ENCODE measurements at places on chromosomes 1 and 21. TPM values are rescaled to one million over a fixed set of nuclear protein-coding genes. Genes with fewer than 3 reads are reported as not detected.

Gene SLC6A17
- not detected for total RNA-seq

Gene EGLN1
- total RNA-seq = 29.7 TPM

Gene APH1A
- total RNA-seq = 129 TPM

Gene CACNA1S
- 0.06 TPM for total RNA-seq

DNA sequence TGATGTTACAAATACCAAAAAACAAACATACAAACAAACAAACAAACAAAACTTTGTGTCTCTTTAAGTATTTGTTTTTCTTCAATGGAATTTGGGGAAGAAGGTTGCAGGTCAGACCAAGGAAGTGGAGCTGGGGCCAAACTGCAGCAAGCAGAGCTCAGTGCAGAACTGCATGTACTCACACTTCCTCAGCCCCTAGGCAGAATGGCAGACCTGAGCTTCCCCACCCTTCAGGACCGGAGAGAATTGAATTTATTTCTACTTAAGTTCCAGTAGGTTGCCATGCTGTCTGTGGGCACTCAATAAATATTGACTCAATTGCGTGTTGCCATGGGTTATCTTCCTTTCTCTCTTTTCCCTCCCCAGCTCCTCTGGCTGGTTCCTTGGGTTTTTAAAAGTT, 173.6 kb downstream of the PTGER3 start:
- H3K27me3 ChIP-seq = no peaks in the 10 kb centered on the region
- DNase-seq = no peak
- no peak overlapping the region for H3K4me3 ChIP-seq
- no peaks in the 10 kb centered on the region for H3K36me3 ChIP-seq

- H3K27me3 ChIP-seq = no peaks in the 10 kb centered on the region
- H3K4me1 ChIP-seq = peaks cover 61% of the 10 kb centered on the region
- H3K27ac ChIP-seq = peak overlapping the region; percentile 49
- no peaks in the 10 kb centered on the region for H3K36me3 ChIP-seq
- H3K4me3 ChIP-seq = no peak overlapping the region
- DNase-seq = no peak
These were observed 18.8 kb downstream of the PIK3C2B start for GRCh38 chr1:204475656-204476432.

DNA sequence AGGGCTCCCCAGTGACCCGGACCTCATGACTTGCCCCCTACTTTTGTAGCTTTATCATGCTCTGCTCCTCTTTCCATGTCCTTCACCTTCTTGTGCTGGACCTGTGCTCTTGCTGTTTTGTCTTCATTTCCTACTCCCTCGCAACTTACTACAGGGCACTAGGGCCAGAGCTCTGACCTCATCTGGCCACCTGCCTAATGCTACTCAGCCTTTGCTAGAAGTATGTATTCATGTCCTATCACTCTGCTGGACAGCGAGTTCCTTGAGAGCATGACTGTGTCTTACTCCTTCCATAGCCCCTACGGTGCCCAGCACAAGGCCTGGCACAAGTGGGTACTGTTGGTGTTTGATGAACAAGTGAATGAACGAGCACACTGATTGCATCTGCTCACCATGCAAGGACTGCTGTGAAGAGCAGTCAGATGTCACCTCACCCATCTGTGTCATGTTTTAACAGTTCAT, 1.9 kb downstream of the MTFR1L start:
- DNase-seq = no peak
- no peak overlapping the region for H3K4me3 ChIP-seq
- no peak overlapping the region for H3K27ac ChIP-seq
- H3K27me3 ChIP-seq = no peaks in the 10 kb centered on the region

DNA sequence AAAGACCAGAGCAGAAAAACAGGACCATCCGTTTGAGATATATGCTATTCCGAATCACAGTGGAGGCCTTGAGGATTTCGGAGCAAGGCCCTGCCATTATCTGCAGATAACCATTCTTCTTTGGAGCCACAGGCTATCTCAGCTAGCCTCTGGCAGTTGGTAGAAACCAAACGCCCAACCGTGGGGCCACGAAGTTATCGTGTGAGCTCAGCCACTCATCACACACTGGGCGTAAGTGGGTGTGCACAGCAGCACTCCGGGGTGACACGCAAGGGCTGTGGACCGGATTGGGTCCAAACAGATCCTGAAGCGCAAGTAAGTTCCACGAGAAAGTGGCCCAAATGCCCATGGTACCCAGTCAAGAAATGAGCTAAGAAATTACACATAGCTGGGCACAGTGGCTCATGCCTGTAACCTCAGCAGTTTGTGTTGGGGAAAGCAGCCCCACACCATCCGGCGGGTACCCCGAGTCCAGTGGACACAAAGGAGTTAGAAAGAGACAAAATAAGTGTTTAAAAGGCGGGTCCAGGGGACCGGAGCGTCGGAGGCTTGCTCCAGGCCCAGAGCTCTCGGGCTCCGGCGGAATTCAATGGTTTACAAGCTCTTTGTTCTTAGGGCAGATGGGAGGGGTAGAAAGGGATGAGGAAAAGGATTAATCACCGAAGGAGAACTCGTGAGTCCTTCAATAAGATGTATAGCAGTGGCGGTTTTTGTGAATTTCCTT, 130.6 kb downstream of the LIPI start:
- no peaks in the 10 kb centered on the region for H3K4me1 ChIP-seq
- no peaks in the 10 kb centered on the region for H3K36me3 ChIP-seq
- no peaks in the 10 kb centered on the region for H3K27me3 ChIP-seq
- no peak overlapping the region for H3K27ac ChIP-seq

DNA sequence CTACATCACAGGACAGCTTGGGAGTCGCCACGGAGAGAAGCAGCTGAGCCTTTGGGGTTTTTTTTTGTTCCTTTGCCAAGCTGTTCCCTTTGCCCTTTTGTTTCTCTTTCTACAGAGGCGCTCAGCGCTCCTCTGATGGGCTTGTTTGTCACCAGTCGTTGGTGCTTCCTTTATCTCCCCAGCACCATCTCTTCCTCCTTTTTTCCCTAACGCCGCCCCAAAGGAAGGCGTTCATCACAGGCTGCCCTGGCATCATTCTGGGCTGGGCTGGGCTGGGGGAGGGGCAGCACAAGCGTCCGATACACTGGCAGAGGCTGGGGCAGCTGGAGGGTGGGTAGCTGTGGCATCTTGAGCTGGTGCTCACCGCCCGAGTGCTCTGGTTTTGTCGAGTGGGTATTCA, 10.5 kb downstream of the IGSF21 start:
- no peak overlapping the region for H3K4me3 ChIP-seq
- DNase-seq = no peak
- H3K4me1 ChIP-seq = no peaks in the 10 kb centered on the region
- peaks cover 68% of the 10 kb centered on the region for H3K27me3 ChIP-seq
- no peak overlapping the region for H3K27ac ChIP-seq

DNA sequence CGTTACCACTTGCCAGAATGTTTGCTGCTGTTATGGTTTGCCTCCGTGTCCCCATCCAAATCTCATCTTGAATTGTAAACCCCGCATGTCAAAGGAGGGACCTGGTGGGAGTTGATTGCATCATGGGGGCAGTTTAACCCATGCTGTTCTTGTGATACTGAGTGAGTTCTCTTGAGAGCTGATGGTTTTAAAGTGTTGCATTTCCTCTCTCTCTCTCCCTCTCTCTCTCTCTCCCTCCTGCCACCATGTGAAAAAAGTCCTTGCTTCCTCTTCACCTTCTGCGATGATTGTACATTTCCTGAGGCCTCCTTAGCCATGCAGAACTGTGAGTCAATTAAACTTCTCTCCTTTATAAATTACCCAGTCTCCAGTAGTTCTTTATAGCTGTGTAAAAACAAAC, 44.4 kb downstream of the CFHR5 start:
- no peaks in the 10 kb centered on the region for H3K27me3 ChIP-seq
- H3K4me3 ChIP-seq = no peak overlapping the region

GRCh38 chr1:56132520-56132919, 446.8 kb downstream of the PLPP3 start:
- DNase-seq = no peak
- H3K27ac ChIP-seq = no peak overlapping the region
- H3K4me3 ChIP-seq = no peak overlapping the region
- H3K4me1 ChIP-seq = peaks cover 3% of the 10 kb centered on the region

DNA sequence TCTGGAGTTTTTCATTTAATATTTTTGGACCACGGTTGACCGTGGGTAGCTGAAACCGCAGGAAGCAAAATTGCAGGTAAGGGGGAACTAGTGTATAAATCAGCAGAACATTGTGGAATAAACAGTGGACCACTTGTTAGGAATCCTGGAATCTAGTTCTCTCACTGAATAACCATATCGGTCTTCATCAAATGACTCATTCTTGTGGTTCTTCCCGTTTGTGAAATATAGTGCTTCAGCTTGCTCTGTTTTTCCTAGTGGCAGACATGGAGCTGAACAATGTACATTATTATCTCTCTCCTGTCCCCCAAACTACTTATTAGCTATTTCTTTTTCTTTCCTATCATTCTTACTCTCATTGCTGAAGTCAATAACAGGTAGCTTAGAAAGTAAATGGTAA, 61.9 kb downstream of the HSPA13 start:
- H3K27ac ChIP-seq = no peak overlapping the region
- H3K4me3 ChIP-seq = no peak overlapping the region
- H3K27me3 ChIP-seq = no peaks in the 10 kb centered on the region
- no peak for DNase-seq
- H3K36me3 ChIP-seq = no peaks in the 10 kb centered on the region
- H3K4me1 ChIP-seq = no peaks in the 10 kb centered on the region

GRCh38 chr1:119286587-119287181, 81.9 kb upstream of the HAO2 start:
- no peaks in the 10 kb centered on the region for H3K27me3 ChIP-seq
- no peak for DNase-seq
- no peak overlapping the region for H3K27ac ChIP-seq
- H3K4me3 ChIP-seq = no peak overlapping the region
- H3K36me3 ChIP-seq = no peaks in the 10 kb centered on the region

DNA sequence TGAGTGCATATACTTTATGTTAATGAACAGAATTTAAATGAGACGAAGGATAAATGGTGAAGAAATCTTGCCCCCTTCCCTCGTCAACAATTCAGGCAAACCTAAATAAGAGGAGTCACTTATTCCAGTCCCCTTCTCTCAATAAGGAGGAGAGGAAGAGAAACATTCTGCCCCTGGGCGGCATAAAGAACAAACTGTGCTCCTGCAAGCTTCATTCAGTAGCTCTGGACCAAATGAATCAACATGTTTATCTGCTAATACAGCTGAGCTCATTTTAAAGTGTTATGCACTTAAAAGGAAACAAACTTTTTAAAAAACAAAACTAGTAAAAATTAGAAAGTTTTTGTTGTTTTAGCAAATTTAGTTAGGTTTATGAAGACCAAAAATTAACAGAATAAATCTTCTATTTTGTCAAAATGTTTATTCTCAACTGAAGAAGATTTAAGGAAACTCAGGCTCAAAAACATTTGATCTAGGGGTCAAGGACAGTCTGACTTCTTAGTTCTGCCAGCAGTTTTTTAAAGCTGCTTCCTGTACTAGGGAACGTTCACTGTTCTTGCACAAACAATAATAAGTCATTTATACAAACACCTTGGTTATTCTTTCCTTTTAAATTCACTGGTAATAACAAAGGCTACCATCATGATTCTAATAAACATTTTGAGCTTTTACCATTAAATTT, 58.3 kb downstream of the AKT3 start:
- H3K27ac ChIP-seq = peak overlapping the region; percentile 44
- DNase-seq = no peak
- no peaks in the 10 kb centered on the region for H3K36me3 ChIP-seq
- peaks cover 33% of the 10 kb centered on the region for H3K4me1 ChIP-seq

Measured in lower lobe of right lung (tissue), 2 donors.